ENCODE measurements at places on chromosomes 4 and X.

GRCh38 chrX:14594521-14594920 lies 65.2 kb downstream of the GLRA2 start:
- DNase-seq = no peak

GRCh38 chr4:39083164-39083563 lies 21.1 kb downstream of the KLHL5 start:
- DNase-seq = no peak

DNA sequence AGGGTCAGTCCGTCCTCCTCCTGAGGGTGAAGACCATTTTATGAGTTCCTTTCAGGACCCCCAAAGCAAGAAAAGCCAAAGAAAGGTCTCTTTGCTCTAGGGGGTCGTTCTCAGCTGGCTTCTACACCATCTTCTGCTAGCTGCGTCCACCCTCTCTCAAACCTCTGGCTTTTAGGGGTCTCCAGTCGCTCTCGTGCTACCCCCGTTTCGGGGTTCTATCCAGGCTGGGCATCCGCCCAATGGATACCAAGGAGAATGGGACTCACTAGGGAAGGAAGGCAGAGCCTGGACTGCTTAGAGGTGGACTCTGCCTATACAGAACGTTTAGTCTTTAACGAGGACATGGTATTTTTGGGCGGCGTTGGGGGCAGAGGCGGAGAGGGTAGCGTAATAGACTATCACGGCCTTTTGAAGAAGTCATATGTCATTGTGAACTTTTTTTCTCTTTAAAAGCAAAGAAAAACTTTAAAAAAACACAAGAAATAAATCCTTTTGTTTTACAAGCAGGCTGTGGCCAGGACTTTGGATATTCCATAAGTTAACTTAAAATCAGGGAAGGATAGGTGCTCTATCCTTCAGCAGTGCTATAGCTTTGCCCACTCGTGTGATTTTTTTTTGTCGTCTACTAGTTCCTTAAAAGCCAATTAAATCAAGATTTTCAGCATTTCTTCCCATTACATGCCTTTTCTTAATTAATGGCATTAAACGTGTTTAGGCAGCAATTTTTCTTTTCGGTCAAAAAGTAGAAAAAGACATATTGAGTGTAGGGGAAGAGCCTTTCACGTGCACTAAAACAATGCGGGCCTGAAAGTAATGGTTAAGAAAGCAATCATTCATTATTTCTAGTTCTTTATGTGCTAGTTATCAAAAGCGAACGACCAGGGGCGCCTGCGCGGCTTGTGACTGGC lies 7.2 kb upstream of the PITX2 start:
- no peak for DNase-seq

DNA sequence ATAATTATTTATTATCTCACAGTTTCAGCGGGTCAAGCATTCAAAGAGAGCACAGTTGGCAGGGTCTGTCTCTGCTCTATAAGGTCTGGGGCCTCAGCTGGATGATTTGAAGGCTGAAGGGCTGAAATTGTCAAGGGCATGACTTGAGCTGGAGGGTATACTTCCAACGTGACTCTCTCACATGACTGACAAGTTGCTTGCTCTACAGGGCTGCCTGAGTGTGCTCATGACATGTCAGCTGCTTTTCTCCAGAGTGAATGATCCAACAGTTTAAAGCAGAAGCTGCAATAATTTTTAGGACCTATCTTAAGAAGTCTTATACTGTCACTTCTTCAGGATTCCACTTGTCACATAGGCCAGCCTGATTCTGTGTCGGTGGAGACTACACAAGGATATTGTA lies 51.2 kb downstream of the TIGD2 start:
- DNase-seq = no peak

DNA sequence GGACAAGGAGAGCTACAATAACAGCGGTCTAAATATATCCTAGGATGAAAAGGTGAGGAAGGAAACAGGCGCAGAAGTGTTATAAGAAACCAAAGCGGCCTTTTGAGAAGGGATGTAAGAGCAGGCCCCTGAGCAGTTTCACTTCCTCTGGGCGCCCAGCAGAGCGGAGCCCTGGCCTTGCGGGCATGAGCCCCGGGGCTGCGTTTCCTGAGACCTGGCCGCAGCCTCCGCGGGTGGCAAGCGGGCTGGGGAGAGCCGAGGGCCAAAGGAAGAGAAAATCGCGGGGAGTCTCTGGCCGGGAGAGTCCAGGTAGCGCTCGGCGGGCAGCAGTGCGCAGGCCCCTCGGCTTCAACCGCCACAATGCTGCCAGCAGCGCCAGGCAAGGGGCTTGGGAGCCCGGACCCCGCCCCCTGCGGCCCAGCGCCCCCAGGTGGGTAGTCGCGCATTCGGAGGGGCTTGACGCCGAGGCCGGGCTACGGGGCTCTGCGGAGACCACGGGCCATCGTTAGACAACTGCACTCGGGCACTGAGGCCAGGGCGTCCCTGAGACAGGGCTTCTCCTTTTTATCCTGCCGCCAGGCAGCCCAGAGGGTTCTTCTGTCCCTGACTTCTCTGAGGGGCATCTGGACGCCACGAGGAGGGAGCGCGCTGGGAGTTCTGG lies at the start of gene BANK1:
TSS of gene BANK1 (plus strand) at position 210 of the 661 bp plus-strand sequence. CDS start at position 361, 151 bp downstream.
- no peak for DNase-seq

GRCh38 chrX:105821471-105822121 lies 743 bp upstream of the NRK start:
- DNase-seq = no peak

DNA sequence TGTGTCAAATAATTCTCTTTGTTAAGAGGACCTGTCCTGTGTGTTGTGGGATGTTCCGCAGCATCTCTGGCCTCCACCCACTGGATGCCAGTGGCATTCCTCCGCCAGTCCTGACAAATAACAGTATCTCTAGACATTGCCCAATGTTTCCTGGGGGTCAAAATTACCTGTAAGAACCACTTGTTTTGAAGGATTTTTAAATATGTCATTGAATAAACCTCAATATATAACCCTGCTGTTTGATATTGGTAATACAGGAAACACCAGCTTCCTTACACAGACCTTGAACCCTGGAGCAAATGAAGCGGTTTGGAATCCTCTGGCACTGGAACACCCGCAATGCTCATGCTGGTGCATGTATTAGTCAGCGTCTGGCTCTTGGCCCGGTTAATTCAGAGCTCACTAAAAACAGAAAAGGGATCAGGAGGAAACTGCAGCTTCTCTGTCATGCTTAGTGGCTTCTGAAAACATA lies 101.3 kb downstream of the TBL1X start:
- DNase-seq = no peak

GRCh38 chr4:189374176-189374575 lies 566.5 kb upstream of the FRG1 start:
- no peak for DNase-seq

DNA sequence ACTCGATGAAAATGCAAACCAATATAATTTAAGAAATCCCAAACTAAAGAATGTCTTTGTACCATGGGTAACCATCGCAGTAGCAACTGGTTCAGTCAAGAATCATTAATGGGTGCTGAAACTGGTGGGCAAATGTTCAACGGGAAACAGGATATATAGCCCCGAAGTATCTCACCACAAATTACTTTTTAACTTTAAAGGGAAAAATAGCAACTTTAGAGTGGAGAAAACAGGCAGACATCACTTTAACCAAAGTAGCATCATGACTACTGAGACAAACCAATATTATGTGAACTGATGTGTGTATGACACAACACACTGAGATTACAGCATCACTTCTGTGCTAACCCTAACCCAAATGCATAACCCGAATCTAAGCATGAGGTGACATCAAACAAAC lies 33.8 kb upstream of the SLAIN2 start:
- DNase-seq = no peak

- DNase-seq = no peak
Measured at GRCh38 chrX:53171356-53171755, 53.7 kb downstream of the KDM5C start.

DNA sequence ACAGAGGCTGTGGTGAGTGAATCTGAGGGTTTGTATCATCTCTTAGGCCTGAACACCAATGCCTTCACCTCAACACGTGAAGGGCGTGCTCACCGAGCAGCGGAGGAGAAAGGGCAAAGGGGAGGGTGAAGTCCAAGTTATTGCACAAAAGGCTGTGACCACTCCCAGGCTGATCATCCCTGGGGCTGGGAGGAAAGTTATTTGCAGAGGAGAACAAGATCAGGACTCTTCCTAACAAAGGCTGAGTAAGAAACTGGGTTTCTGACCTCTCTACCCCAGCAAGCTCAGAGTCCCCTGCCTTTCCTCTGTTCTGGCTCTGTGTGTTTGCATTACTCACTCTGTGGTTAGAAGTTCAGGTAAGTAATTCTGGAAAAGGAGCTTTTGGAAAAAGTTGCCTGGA lies 366.3 kb upstream of the CXorf51A start:
- no peak for DNase-seq

GRCh38 chr4:8114456-8115202 lies 44.0 kb downstream of the ABLIM2 start:
- DNase-seq = no peak

- no peak for DNase-seq
Measured at GRCh38 chr4:139367421-139368090, 65.3 kb upstream of the NDUFC1 start.

DNA sequence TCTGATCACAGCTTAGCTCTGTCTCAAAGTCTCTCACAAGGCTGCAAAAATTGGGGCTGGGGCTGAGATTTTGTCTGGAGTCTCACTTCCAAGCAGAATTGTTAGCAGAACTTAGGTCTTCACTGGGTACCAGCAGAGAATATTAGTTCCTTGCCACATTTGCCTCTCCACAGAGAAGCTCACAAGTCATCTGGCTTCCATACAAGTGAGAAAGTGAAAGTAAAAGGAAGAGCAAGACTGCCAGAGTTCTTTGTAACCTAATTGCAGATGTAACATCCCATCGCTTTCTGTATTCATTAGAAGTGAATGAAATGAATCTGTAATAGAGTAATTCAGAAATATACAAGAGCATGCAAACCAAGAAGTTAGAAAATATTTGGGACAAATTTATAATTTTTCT lies 624.1 kb upstream of the GNPDA2 start:
- no peak for DNase-seq

DNA sequence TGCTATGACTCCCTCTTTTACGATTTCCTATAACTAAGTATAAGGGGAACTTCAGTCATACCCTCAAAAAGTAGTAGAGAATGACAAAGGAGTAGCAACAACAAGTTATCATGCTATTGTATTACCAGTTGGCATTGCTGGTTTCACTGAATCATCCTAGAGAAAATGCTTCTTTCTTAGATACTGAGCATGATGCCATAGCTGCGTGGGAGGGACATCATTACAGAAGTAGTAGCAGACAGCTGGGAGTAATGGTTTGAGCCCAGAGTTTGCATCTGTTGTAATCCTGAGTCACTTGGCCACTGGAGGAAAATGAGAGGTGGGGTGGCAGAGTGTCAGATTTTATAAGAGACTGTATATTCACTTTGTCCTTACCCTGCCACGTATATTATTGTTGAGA lies 38.6 kb downstream of the MTMR1 start:
- DNase-seq = no peak

DNA sequence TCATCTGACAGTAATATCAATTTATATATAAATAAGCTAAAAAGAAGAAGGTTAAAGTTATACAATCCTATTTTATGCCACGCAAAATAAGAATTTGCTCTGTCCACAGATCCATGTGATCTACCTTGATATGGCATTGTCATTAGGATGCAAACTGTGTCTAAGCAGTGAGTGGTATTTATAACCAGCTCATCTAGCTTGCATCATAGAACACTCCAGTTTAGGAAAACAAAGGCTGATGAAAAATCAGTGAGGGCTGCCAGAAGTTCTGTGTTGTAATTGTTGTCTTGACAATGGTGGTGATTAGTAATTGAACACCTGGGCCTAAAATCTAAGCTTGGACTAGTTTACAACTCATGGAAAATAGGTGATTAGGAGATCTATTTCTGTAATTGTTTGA lies 111.0 kb downstream of the CPE start:
- no peak for DNase-seq

DNA sequence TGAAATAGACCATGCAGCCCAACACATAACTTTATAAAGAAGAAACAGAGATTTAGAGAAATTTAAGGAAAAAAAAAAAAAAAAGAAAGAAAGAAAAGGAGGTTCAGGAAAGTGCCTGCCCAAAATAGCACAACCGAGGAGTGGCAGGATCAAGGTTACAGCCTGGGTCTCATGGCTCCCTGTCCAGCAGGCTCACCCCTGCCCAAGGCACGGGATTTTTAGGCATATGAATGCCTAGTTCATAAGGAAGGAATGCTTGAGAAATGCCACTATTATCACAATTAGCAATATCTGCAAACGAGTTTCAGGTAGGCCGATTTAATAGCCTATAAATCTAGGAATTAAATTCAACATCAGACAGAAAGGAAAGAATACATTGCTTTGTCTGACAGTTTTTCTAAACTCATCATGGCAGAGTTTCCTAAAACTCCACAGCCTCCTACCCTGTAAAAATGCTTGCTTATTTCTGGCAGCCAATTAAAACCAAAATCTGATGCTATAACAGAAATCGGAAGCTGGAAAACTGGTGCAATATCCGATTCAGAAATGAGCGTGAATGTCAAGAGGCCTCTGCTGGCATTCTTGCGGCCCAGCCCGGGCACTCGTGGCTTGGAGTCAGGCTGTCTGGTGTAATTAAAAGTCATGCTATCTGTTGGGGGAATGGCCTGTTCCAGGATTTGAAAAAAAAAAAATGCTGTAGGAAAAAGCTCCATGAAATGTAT lies 63.5 kb downstream of the GEMIN8 start:
- no peak for DNase-seq

DNA sequence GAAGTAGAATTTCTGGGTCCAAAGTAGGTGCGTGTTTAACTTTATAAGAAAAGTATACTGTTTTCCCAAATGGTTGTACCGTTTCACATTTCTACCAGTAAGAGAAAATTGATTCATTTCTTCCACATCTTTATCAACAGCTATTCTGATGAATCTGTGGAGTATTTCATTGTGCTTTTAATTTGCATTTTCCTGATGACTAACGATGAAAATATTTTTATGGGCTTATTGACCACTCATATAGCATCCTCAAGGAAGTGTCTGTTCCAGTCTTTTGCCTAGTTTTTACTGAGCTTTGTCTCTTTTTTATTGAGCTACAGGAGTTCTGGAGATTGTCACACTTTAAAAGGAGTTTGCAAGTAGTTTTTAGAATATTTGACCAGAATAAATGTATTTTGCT lies 92.6 kb downstream of the ASB9 start:
- no peak for DNase-seq

DNA sequence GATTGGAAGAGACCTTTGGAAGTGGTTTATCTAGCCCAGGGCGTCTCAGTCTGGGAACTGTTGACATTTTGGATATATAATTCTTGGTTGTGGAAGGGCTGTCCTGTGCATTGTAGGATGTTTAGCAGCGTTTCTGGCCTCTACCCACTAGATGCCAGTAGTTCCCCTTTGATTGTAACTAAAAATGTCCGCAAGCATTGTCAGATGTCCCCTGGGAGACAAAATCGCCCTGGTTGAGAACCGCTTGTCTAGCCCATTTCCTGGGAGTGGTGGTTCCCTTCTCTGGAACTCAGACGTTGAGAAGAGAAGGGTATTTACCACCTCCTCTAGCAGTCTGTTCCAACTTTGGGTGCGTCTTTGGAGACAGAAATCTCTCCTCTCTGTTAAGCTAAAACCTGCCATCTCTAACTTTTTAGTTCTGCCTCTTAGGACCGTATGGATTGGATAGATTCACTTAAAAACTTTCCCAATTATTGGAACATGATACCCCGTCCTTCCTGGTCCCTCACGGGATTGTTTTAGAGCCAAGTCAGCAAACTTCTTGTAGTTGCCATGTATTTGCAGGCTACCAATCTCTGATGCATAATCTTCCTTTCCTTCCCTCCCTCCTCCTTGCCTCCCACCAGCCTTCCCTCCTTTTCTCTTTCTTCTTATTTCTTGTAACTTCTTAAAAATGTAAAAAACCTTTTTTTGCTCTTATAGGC lies 13.9 kb downstream of the TMEM165 start:
- no peak for DNase-seq

- no peak for DNase-seq
Measured at GRCh38 chrX:53717205-53717604, 30.7 kb upstream of the HUWE1 start.
